ENCODE measurements at places on chromosomes 11 and 22.

GRCh38 chr11:102497061-102497460 lies 33.5 kb downstream of the MMP7 start:
- no peak for DNase-seq

GRCh38 chr11:119094816-119095065 lies 6.9 kb downstream of the DPAGT1 start:
- DNase-seq = no peak

- DNase-seq = no peak
Measured at GRCh38 chr22:39300186-39300830, 19.1 kb downstream of the RPL3 start.

DNA sequence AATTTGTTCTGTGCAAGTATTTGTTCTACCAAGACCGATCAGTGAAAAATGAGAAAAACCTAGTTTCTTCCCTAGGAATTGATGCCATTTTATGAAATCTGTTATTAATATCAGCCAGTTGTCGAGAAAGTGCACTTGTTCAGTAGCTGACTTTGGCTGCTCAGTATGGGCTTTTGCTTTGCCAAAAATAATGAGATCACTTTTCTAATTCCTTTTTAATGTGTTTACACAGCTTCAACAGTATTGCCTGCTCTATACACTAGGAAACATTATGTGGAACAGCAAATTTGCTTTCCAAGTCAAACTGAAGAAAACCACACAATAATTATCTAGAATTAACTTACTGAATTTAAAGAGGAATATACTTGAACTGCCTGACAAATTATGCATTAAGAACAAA lies 34.4 kb downstream of the SCUBE2 start:
- no peak for DNase-seq
